Activated CD4-positive, alpha-beta memory T cell treated with anti-CD3 and anti-CD28 coated beads for 36 hours (primary cell): ENCODE measurements at places on chromosomes 12 and 14.

DNA sequence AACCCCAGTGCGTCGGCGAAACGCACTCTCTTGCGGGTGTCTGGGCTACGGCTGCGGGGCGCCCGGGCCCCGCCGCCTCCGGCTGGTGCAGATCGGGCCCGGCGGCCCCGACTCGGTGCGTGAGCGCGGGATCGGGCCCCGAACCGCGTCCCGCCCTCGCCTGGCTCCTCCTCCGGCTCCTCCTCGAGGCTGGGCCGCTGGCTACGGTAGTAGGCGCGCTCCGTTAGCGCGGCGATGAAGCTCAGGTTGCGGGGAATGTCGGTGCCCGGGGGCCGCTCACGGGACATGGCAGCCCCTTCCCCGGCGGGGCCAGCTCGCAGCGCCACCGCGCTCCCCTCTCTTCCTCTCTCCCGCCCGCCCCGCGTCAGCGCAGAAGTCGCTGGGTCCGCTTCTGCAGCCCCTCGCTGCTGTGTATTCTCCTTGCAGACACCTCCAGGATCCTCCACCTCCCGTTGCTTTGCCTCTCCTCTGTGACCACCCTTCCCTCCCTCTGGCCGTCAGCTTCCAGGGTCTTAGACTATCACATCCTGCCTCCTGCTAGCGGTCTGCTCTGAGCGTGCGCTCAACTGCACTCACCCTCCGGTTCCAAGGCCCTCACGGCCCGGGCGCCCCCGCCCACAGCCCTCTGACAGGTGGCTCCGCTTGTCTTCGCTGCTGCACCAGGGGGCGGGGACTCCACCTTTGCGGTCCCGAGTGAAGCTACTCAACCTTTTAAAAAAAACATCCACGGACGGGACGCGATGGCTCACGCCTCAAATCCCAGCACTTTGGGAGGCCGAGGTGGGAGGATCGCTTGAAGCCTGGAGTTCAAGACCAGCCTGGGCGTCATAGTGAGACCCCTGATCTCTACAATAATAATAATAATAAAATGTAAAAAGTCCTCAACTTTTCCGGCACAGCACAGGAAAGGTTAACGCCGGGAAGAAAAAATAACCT is at the start of gene PPP1R3E:
Gene PPP1R3E, minus strand, starts transcription at position 570 of the 936 bp plus-strand sequence. Its CDS starts 283 bp downstream, at position 287.
- peak; percentile 93 for DNase-seq

GRCh38 chr14:41457393-41457792 is 149.3 kb upstream of the LRFN5 start:
- no peak for DNase-seq

DNA sequence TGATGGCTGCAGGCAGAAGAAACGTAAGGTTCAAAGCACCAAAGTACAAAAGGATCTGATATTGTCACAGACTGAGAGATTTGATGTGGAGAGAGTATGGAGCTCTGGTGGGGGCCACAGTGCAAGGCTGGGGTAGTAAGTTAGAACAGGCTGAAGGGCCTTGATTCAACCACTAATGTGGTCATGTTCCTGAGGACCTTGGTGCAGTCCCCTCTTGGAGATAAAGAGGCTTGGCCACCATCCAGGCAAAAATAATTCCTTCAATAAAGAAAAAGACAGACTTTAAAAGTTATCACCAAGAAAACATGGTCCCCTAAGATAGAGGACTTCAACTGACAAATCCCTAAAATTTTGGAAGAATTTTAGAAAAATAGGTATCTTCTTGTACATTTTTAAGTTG is 17.4 kb downstream of the CAPZA3 start:
- DNase-seq = no peak

GRCh38 chr12:131894981-131895639 is 688 bp downstream of the ULK1 start:
- no peak for DNase-seq

- DNase-seq = no peak
Measured at GRCh38 chr12:47894068-47894467, 10.7 kb downstream of the VDR start.

DNA sequence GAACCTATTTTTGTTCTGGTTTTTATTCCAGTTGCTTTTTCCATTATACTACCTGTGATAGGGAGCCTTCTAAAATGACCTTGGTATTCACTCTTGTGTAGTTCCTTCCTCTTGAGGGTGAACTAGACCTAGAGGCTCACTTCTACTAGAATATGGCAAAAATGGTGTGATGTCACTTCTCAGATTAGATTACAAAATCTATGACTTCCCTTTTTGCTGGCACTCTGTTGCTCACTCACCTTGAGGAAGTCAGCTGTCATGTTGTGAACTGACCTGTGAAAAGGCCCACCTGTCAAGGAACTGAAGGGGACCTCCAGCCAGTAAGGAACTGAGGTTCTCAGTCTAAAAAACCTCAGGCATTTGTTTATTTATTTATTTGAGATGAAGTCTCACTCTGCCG is 5.7 kb downstream of the MIPOL1 start:
- DNase-seq = no peak

DNA sequence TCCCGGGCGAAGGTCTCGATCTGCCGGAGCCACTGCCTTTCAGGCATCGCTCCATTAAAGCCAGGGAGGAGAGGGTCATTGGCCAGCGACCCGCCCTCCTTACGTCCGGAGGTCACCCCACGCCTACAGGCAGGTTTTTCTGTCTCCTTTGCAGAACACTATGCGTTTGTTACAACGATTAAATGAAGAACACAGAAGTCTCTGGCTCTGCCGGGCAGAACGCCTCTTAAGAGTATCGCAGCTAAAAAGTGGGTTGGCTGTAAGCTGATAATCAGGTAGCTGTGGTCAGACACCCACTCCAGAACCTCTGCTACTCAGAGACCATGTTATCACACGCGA is 15.0 kb downstream of the OTX2 start:
- DNase-seq = no peak

DNA sequence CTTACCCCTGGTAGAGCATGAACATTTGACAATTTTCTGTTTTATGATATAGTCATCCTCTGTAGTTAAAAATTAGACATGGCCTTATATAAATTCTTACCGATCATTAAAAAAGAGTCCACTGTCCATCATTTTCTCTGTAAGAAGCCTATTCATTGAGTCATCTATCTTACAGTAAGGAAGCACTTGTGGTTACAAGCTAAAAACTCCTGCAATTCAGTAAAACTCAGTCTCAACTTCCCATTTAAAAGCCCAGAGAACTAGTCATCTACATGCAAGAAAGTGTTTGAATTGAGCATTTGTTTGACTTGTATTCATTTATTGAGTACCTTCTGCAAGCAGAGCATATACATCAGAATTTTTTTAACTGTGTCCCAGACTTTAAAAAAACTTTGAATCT is 63.3 kb downstream of the GTF2A1 start:
- no peak for DNase-seq

- no peak for DNase-seq
Measured at GRCh38 chr12:43131301-43131700, 420.7 kb downstream of the ADAMTS20 start.

DNA sequence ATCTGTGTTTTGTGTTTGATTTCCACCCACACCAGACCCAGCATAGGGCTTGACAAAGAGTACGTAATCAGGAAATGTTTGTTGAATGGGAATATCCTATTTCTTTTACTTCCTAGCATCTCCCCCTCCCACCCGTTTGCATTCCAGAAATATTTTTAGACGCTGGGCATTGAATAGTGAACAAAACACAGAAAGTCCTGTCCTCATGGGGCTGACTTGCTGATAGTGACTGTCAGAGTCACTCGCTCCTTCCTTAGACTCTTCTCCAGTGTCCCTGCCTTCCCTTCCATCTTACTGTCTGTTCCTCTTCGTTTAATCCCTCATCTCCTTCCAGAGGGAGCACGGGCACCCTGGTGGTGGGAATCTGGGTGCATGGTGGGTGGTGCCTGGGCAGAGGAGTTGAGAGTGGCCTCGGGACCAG is 53.6 kb downstream of the SLC25A47 start:
- DNase-seq = peak; percentile 20

DNA sequence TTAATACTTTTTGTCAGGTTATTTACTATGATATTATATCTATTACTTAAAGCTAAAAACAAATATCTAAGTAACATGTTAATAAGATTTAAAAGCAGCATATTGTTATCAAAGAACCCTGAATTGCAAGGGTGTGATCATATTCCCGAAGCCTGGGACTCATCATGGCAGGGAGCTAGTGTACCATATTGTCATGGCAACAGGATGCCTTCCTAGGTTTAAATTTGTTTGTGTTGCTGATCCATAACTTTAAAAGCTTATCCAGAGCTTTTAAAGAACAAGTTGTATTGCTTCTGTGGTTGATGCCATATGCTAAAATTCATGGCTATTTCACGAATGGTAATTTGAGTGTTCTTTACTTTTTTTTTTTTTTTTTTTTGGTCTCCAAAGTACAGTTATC is 500.5 kb downstream of the NAV3 start:
- DNase-seq = no peak

- no peak for DNase-seq
Measured at GRCh38 chr14:71135496-71135895, 228.2 kb downstream of the PCNX1 start.

DNA sequence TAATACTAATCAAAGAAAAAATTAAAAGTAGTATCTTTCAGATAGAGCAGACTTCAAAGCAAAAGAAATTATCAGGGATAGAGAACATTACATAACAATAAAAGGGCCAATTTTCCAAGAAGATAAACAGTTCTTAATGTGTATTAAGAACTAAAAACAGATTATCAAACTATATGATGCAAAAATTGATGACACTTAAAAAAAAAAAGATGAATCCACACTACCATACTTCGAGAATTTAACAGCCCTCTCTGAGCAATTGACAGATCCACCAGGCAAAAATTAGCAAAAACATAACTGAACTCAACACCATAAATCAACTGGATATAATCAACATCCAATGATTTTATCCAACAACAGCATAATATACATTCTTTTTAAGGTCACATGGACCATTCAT is 686.5 kb downstream of the LRFN5 start:
- no peak for DNase-seq

DNA sequence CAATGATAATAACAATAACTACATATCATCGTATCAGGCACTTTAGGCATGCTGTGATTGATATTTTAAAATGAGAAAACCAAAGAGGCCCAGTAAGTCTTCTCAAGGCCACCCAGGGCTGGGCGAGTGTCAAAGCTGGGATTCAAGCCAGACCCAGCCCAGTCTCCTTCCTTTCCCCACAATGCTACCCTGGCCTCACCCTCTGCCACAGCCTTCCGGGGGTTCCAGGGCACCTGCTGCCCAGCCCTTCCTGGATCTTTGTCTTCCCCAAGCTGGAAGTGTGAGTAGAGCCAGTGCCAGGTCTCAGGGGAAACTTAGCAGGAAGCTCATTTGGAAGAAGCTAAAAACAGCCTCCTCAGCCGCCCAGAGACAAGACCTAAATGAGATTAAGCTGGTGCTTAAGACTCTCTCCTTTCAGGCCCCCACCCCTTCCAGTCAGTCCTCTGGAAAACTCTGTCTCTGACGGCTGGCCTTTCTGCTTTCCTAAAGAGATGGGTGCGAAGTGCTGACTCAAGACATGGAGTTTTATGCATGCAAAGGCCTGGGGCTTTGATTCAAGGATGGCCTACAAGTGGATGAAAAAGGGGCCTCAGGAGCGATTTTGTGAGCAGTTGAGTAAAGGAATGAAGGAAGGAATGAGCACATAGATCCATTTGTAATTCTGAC is 184.2 kb downstream of the KCNA5 start:
- DNase-seq = no peak

DNA sequence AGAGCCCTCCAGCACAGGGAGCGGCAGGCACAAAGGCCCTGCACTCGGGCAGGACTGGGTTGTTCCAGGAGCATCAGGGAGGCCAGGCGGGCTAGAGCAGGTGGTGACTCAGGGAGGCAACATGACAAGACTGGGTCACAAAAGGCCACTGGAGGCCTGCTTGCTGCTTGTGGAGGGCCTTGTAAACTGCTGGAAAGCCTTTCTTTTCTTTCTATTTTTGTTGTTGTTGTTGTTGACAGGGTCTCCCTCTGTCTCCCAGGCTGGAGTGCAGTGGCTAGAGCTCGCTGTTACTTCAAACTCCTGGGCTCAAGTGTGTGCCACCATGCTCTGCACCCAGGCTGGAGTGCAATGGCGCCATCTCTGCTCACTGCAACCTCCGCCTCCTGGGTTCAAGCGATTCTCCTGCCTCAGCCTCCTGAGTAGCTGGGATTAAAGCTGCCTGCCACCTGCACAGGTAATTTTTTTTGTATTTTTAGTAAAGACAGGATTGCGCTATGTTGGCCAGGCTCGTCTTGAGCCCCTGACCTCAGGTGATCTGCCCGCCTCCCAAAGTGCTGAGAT is 11.8 kb upstream of the RCOR1 start:
- no peak for DNase-seq

GRCh38 chr14:37083599-37083998 is 88.8 kb downstream of the SLC25A21 start:
- DNase-seq = no peak

GRCh38 chr12:46493834-46494181 is 121.2 kb upstream of the SLC38A2 start:
- no peak for DNase-seq
